Glomerular endothelial cell (primary cell): ENCODE measurements at places on chromosomes 2 and 18.

DNA sequence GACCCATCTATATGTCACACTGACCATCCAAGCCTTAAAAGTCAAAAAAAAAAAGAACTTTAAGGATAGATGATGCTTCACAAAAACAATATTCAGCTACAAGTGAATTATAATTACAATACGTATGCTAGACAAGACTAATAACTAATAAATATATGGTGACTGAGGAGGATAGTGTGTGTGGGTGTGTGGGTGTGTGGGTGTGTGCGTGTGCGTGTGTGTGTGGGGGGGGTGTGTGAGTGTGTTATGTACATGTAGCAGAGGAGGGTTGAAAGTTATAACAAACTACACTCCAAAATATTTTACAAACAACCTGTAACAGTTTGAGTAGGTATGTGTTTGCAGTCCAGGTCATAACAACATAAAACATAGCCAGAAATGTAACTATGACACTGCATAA is 159.2 kb upstream of the RBBP8 start:
- DNase-seq, result no peak

GRCh38 chr2:194566907-194567660 is 1089.9 kb upstream of the SLC39A10 start:
- DNase-seq, result no peak

- DNase-seq, result no peak
Observed at GRCh38 chr2:120622886-120623753, 112.5 kb upstream of the GLI2 start.

DNA sequence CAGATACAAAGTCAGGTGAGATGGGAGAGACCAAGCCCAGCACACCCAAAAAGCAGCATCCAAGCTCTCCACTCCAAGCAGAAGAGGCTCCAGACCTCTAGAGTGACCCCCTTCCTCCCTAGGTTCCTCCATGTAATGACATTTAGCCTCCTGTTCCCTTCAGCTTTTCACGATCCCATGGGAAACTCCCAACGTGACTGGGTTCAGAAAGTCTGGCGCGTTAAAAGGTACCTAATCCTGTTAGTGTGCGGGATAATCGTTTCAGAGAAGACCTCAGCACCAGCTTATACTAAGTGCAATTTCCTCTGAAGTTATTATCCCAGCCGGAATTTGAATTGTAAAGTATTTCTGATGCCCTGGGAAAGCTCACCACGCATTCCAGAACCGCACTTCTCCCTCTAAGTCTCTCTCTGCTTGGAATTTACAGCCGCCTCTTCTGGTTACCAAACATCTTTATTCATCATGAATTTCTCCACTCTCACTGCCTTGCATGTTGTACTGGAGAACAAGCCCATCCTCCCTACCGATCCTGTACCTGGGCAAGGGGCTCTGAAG is 46.9 kb downstream of the CCBE1 start:
- no peak for DNase-seq

- DNase-seq, result no peak
Observed at GRCh38 chr2:177187631-177188312, 24.8 kb upstream of the HNRNPA3 start.
